Nasal cavity respiratory epithelium epithelial cell of viscerocranial mucosa (primary cell): ENCODE measurements at places on chromosomes 16 and 17. TPM values are rescaled to one million over a fixed set of nuclear protein-coding genes. Genes with fewer than 3 reads are reported as not detected.

The CTRB2 gene
- not detected in 2 replicates for total RNA-seq

The CBX2 gene
- total RNA-seq, result 1.0 and 2.8 TPM in 2 replicates

The SLFN12L gene
- total RNA-seq, result under 0.01 and 0.14 TPM in 2 replicates

The AGRP gene
- total RNA-seq, result not detected in 2 replicates

The PLK1 gene
- 0.34 and 1.00 TPM in 2 replicates for total RNA-seq

The SUMO2 gene
- 56.1 and 60.5 TPM in 2 replicates for total RNA-seq

The CLEC18A gene
- 0.34 and 0.85 TPM in 2 replicates for total RNA-seq

The CHCT1 gene
- not detected in 2 replicates for total RNA-seq

The PTGES3L gene
- under 0.01 TPM in 1 of 2 replicates, not detected in the other for total RNA-seq

The PAQR4 gene
- total RNA-seq, result 6.5 and 8.8 TPM in 2 replicates

The TNFRSF17 gene
- not detected in 2 replicates for total RNA-seq

The VAT1L gene
- total RNA-seq, result not detected in 2 replicates

The NOS2 gene
- total RNA-seq, result not detected in 2 replicates

The ZNF174 gene
- total RNA-seq, result 5.5 and 8.5 TPM in 2 replicates

The JPT1 gene
- 159 and 172 TPM in 2 replicates for total RNA-seq

The KRTAP4-6 gene
- total RNA-seq, result not detected in 2 replicates

The FOXF1 gene
- not detected in 2 replicates for total RNA-seq

The TRAPPC2L gene
- 31.3 and 45.5 TPM in 2 replicates for total RNA-seq

The ABCC1 gene
- 85.4 and 117 TPM in 2 replicates for total RNA-seq

The MAP2K6 gene
- total RNA-seq, result under 0.01 and 1.4 TPM in 2 replicates

The KRT32 gene
- total RNA-seq, result not detected in 2 replicates

The PMFBP1 gene
- 0.50 and 0.68 TPM in 2 replicates for total RNA-seq

The NXPH3 gene
- under 0.01 and 0.14 TPM in 2 replicates for total RNA-seq

The HOXB1 gene
- total RNA-seq, result not detected in 2 replicates

The HMOX2 gene
- total RNA-seq, result 72.2 and 73.1 TPM in 2 replicates

The G6PC1 gene
- not detected in 2 replicates for total RNA-seq

The CDRT15L2 gene
- not detected in 2 replicates for total RNA-seq

The TAX1BP3 gene
- total RNA-seq, result 150 and 163 TPM in 2 replicates

The TBC1D3C gene
- total RNA-seq, result 1.6 TPM in 1 of 2 replicates, not detected in the other

The CBFB gene
- 86.8 and 120 TPM in 2 replicates for total RNA-seq

The BRCA1 gene
- total RNA-seq, result 3.2 and 5.1 TPM in 2 replicates

The DPEP2 gene
- not detected in 2 replicates for total RNA-seq

The PRSS36 gene
- total RNA-seq, result 0.34 and 0.85 TPM in 2 replicates

The NPTX1 gene
- under 0.01 TPM in 1 of 2 replicates, not detected in the other for total RNA-seq

The PPP4C gene
- total RNA-seq, result 136 and 178 TPM in 2 replicates

The TBC1D3K gene
- 0.21 TPM in 1 of 2 replicates, not detected in the other for total RNA-seq

The NOG gene
- total RNA-seq, result under 0.01 and 0.28 TPM in 2 replicates

The KRT28 gene
- not detected in 2 replicates for total RNA-seq

The KRT39 gene
- total RNA-seq, result 0.28 TPM in 1 of 2 replicates, not detected in the other

The SPNS3 gene
- under 0.01 TPM in 1 of 2 replicates, not detected in the other for total RNA-seq

The FSCN2 gene
- total RNA-seq, result 0.34 and 0.78 TPM in 2 replicates

The TMEM220 gene
- total RNA-seq, result under 0.01 and 0.36 TPM in 2 replicates

The SDF2 gene
- 35.7 and 43.7 TPM in 2 replicates for total RNA-seq

The NPIPA5 gene
- total RNA-seq, result 0.21 and 2.1 TPM in 2 replicates

The TEX19 gene
- not detected in 2 replicates for total RNA-seq

The PRKCB gene
- under 0.01 TPM in 1 of 2 replicates, not detected in the other for total RNA-seq

The SOX9 gene
- 4.4 and 10.4 TPM in 2 replicates for total RNA-seq

The TMEM235 gene
- not detected in 2 replicates for total RNA-seq

The NLRC3 gene
- under 0.01 and 0.07 TPM in 2 replicates for total RNA-seq

The RAMP2 gene
- not detected in 2 replicates for total RNA-seq

The ABCA10 gene
- 1.0 and 1.3 TPM in 2 replicates for total RNA-seq

The KRTAP9-2 gene
- total RNA-seq, result not detected in 2 replicates

The PRR35 gene
- total RNA-seq, result under 0.01 TPM in 1 of 2 replicates, not detected in the other

The MMP28 gene
- 31.8 and 151 TPM in 2 replicates for total RNA-seq

The LIMD2 gene
- total RNA-seq, result 0.34 and 4.1 TPM in 2 replicates

The SLC5A2 gene
- not detected in 2 replicates for total RNA-seq

The KCNH4 gene
- total RNA-seq, result not detected in 2 replicates

The OR3A2 gene
- total RNA-seq, result not detected in 2 replicates

The PKMYT1 gene
- 0.34 and 0.50 TPM in 2 replicates for total RNA-seq

The CTF1 gene
- 0.68 and 1.2 TPM in 2 replicates for total RNA-seq
